HFF-Myc (cell line): ENCODE measurements at places on chromosomes 4 and X.

GRCh38 chr4:80266253-80266901 is at the start of gene FGF5:
Gene FGF5, plus strand, starts transcription at chr4:80266664. Its CDS starts 161 bp downstream, at chr4:80266825.
- peak; percentile 52 for DNase-seq

DNA sequence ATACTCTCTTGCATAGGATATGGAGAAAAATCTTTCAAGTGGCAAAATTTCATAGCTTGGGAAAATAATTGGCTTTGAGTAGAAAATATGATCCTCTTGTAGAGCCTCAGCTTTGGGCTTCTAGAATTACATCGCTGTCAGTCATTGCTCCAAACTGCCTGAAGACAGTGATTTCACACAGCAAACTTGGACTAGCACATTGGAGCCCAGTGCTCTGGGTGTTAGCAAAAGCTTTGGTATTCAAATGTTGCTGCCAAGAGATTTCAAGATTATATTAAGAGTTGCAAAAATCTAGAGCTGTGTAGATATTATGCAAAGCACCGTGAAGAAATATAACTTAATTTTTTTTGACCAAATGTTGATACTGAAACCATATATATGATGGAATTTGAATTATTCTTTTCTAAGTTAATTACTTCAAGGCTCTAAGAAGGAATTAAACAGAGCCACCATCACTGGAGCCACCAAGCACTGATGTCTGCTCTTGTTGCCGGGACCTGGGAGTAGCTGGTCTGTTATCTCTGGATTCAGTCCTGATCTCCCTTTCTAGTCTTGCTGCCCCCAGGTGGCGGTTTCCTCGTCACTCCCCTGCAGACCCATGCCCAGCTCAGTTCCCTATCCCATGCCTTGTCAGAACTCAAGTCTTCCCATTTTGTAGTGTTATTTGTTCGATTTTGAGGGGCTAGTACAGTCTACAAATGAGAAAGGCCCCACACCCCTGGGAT is 260.7 kb upstream of the SFRP2 start:
- DNase-seq, result no peak

DNA sequence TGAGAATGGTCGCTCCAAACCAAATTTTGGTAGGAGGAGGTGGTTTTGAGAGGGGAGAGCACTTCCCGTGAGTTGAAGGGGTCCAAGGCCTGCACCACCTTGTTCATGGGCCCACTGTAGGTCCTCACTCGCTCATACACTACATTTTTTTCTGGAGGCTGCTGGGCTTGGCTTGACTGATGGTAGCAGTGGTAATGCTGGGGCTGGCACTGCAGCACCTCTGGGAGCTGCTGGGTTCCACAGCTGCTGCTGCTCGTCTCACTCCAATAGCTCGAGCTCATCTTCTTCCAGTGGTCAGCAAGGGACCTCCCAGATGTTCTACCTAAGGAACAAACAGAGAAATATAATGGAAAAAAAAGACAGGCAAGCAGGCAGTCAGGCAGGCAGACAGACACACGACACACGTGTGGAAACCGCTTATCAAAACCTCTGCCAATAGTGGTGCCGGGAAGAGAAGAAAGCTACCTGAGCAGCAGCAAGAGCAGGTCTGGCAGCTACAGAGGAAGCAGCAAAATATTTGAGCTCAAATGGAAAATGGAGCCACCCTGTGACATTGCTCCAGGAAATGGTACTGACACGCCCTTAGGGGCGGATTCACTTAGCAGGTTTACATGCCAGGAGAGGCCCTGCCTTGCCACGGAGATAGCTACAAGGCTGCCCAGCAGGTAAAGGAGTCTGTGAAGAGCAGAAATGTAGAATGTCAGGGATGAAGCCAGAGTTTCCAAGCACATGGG is at the start of gene POF1B:
POF1B (minus strand) TSS at position 492 of the 734 bp plus-strand sequence; CDS start at position 281, 211 bp downstream.
- DNase-seq, result no peak

- peak; percentile 83 for DNase-seq
Measured at GRCh38 chrX:103453655-103454054, 65.6 kb downstream of the RAB40A start.

DNA sequence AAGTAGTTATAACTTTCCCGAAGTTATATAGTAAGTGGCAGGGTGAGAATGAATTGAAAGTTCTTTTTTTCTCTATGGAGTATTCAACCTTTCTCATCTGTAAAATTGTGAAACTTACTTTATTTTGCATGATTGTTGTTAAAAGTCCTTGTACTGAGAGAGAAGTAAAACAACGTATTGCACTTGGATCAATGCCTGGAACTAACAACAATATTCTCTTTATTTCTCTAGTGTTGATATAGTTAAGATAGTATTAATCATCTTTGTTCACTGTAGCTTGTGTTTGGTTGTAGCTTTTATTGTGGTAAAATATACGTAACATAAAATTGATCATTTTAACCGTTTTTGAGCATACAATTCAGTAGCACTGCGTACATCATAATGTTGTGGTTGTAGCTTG is 48.7 kb downstream of the STIM2 start:
- DNase-seq, result no peak

GRCh38 chr4:78484574-78484973 is 67.0 kb upstream of the ANXA3 start:
- no peak for DNase-seq

DNA sequence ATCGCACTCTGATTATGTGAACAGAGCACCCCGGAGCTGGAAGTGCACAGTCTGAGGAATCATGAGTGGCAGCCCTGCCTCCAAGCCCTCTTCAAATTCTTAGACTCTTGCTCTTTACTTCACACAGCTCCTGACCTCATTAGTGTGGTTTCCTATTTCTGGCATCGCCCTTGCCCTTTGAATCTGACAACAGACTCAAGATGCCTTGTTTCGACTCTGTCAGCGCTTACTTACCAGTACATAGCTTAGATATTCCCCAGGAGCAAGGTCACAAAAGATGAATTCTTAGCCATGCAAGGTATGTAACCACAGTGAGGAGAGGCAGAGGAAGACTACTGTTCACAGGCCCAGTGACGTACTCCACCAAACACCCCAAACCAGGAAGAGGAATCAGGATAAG is 167.2 kb downstream of the KDR start:
- DNase-seq, result no peak

GRCh38 chr4:8666581-8666980 is 74.0 kb downstream of the CPZ start:
- DNase-seq, result no peak

- DNase-seq, result no peak
Measured at GRCh38 chrX:101668143-101668542, 8.5 kb upstream of the ARMCX2 start.

DNA sequence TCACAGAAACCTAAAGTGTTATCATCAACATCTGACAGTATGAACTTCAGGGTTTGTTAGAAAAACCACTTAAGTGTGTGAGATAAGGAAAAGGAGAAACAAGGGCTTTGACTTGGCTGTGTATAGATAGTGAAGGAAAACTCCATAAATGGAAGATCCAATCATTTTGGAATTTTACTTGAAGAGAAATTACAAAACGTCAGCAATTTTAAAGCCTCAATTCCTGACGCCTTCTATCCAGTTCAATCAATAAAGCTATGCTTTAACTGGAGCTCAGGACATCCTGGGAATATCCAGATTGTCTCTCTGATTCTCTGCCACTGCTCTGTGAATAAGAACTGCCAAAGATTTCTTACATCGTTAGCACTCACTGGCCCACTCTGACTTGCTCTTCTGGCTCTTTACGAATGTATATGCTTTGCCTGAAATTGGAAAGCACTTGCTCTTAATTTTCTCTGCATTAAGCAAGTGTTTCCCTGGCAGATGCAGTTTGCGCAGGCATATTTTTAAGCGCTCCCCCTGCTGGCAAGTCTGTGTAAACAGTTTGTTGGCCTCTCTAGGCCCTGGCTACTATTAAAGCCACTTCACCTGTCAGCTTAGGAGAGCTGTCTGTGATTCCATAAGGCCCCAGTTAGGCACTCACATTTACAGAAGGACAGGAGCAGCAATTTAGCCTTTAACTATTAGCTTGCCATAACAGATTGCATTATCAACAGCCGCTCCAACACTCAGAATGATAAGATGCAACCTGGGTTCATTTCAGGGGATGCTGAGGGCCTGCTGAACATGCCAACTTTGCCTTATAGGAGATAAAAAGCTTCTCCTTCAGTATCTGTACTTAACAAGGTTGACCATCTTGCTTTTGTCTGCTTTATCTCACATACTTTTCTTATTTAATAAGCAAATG is 251.4 kb upstream of the DDX53 start:
- DNase-seq, result peak; percentile 5

- DNase-seq, result no peak
Measured at GRCh38 chr4:4415107-4415805, 28.4 kb downstream of the NSG1 start.

GRCh38 chrX:28946846-28947245 is 359.6 kb downstream of the IL1RAPL1 start:
- DNase-seq, result no peak

DNA sequence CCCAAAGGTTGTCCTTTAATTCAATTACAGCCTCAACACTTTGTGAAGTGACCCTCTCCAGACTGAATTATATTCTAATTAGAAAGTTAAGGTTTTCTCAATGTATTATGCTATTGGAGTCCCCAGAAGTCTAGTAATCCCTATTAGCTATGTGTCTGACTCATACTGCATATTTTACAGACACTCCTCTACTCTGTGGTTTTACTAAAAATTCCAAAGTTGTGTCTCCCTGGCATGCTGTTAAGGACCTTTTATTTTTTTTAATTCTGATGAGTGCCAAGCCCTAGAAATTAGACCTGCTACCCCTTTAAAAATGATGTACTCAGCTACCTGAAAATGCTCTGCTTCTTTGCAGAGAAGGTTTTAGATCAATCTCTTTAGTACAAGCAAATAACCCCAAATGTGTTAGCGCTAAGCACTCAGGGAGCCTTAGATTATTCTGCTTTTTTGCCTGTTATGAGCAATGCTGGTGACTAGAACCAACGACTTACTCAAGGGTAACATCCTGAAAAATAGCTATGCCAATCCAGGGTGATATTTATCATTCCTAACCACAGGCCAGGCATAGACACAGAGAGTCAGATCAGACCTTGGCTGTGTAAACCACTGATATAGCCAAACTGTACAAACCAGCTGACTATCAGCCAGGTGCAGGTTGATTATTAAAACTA is 26.1 kb upstream of the CXCL13 start:
- DNase-seq, result peak; percentile 44

GRCh38 chr4:140930011-140930410 is 173.8 kb upstream of the TBC1D9 start:
- DNase-seq, result no peak

DNA sequence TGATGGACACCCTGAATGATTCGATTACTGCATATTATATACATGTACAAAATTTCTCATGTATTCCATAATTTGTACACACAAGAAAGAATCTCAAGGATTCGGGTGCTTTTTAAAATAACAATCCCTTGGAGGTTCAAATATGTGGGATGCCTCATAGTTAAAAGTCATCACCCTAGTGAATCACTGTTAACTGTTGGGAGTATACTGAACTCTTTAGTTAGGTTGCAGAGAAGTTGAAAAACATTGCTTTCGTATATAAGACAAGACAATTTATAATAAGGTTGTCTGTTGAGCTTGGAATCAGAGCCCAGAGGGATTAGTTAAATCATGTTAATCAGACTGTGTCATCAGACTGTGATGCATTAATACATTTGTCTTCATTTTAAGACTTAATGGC is 15.6 kb downstream of the DCK start:
- DNase-seq, result no peak
